ENCODE measurements at places on chromosomes 5 and 9.
A peak's percentile ranks its signal among the peaks of the same experiment; 100 is the strongest.

- DNase-seq: no peak
These were observed 55.9 kb upstream of the NCS1 start for GRCh38 chr9:130116346-130116745.

DNA sequence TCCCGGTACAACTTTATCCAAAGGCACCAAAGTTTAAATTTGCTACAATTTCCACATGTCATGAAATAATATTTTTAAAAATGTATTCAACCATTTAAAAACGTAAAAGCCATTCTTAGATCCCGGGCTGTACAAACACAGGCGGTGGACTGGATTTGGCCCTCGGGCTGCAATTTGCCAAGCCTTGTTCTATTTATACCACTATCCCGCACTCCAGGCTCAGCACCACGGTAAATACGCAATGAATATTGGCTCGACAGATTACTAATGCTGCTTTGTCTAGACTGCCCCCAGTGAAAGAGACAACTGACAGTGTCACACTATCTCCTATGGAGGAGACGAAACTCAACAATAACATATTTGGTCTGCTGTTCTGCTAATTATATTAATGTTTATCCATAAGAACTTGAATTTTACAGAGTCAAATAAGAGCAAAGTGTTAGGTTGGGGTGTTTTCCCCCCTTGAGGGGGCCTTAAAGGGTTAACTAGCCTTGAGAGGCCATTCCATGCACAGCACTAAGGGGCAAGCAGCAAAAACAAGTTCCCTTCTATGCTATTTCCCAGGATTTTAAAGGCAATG lies 98.1 kb downstream of the MARCHF11 start:
- no peak for DNase-seq

- DNase-seq: no peak
These were observed 96.8 kb downstream of the FRMD3 start for GRCh38 chr9:83441390-83441789.

- no peak for DNase-seq
These were observed 97.5 kb downstream of the SAXO1 start for GRCh38 chr9:18935541-18935940.

GRCh38 chr5:123199527-123199926 lies 110.5 kb downstream of the PRDM6 start:
- DNase-seq: no peak

GRCh38 chr5:124951661-124952060 lies 205.2 kb upstream of the ZNF608 start:
- DNase-seq: no peak

GRCh38 chr5:146731909-146732659 lies 146.5 kb downstream of the PPP2R2B start:
- no peak for DNase-seq

GRCh38 chr5:141948812-141949211 lies 9.2 kb downstream of the PCDH12 start:
- DNase-seq: no peak

GRCh38 chr5:178324481-178325310 lies 92.1 kb upstream of the PHYKPL start:
- DNase-seq: no peak

DNA sequence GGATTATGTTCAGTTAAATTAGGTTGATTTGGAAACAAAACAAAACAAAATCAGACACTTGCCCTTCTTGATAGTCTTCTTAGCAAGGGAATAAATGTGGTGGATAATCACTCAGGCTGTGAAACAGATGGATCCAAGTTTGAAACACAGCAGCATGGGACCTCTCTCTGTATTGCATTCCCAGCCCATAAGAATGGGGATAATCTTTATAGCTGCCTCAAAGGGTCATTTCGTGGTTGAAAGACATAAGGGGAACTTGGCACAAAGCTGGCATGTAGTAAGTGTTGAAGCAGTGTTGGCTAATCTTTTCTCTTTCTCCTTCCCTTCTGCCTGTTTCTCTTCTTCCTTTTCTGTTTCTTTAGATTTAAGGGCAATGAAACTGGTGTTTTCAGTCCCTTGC lies 333.9 kb upstream of the TLE4 start:
- no peak for DNase-seq

- DNase-seq: no peak
These were observed 27.4 kb upstream of the TCERG1 start for GRCh38 chr5:146419696-146420095.

DNA sequence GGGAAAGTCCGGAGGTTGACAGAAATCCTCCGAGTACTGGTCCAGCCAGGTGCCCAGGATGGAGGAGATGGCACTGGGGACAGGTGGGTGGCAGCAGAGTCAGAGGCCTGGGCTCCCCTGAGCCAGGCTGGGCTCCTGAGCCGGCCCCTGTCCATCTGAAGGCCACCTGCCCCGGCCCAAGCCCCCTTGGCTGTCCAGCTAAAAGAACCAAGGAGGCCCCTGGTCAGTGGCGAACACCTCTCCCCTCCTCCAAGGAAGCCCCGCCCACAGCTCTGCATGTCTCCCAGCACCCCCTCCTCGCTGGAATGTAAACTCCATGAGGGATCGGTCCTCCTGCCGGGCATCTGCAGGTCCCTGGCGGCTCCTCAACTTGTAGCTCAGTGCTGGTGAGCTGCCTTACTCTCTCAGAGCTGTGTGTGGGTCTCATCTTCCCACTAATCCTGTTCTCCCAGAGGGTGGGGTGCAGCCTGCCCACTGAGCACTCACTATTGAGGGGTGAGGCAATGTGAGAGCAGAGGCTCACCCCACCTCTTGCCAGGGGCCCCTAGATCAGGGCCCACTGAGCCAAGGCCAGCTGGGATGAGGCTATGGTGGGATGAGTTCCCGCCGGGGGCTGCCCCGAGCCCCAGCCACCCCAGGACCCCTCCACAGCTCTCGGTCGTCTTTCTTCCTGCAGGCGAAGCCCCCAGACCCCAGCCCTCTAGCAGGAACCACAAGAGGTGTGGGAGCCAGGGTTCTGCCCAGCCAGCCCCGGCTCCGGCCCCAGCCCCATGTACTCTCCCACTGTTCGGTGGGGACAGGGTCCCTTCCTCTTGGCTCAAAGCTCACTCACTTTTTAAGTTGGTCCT lies 12.0 kb downstream of the RALGDS start:
- no peak for DNase-seq

DNA sequence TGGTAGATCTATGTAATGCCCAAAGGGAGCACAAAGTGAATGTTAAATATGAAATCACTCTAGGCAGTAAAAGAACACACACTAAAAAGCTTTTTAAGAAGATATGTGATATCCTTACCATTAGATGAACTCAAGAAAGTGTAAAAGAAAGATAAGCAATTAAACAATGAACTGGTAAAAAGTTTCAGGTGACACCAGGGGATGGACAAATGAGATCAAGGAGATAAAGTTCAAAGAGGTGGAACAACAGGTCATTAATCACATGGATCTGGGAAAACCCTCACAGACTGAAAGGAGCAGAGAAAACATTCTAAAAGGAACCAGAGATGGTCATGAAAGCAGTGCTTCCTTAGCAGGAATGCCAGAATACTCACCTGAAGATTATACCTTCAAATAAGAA lies 40.7 kb downstream of the LHFPL2 start:
- DNase-seq: no peak

DNA sequence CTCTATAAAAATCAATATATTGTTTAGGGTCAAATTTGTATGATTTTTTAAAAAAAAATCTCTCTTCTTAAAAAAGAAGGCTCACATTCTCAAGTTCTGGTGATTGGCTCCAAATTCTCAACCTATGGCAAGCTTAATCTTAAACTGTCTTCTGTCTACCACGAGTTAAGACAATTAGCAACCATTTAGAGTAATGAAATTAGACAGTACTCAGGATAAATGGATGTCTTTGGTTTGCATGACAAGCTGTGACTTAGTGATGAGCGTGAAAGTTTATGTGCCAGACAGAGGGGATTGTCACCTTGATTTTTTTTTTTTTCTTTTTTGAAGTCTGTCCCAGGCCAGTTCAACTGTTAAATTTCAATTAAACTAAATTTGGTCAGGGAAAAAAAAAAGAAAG lies 1632.3 kb downstream of the MAT2B start:
- DNase-seq: no peak

GRCh38 chr9:4796988-4797853 lies 4.5 kb downstream of the RCL1 start:
- peak; percentile 15 for DNase-seq

GRCh38 chr5:15993919-15994318 lies 185.7 kb downstream of the MARCHF11 start:
- no peak for DNase-seq

GRCh38 chr9:107866711-107867311 lies 377.2 kb upstream of the KLF4 start:
- no peak for DNase-seq

DNA sequence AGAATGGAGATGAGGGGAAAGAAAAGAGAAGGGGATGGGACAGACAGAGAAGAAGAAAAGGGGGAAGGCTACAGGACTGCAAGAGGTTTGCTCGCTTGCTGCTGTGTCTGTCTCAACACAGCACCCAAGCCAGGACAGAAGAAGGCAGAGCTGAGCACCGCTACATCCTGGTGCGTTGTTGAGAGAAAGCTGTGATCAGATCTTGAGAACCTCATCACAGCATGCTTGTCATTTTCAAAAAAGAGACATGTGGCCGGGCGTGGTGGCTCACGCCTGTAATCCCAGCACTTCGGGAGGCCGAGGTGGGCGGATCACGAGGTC lies 110.9 kb downstream of the NXNL2 start:
- DNase-seq: no peak

DNA sequence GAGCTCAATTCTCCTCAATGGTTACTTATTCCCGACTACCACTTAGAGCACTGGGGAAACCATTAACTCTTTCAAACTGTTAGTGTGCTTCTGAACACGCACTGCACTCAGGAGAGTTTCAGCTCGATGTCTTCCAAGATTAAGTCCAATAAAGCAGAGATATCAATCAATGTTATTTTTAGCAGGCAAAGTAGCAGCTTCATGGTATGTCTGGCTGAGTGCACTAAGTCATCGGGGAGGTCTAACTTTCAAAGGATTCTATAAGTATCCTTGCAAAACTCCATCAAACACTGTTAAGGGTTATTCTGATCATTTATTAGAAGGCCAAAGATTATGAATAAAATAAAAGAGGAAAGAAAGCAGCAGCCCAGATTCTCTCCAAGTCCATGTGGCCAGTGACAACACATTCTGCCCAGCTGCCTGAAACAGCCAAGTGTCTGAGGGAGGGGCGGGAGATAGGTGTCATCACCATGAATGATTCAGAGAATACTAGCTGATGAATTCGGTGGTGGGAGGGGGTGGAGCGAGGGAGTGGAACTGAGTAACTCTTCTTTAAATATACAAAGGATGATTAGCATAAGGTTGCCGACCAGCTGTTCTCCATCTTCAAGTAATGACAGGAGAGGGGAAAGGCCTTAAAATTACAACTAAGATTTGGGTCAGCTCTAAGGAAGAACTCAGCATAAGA lies 21.3 kb downstream of the NREP start:
- DNase-seq: no peak

GRCh38 chr5:57082441-57083067 lies 91.3 kb upstream of the GPBP1 start:
- no peak for DNase-seq

GRCh38 chr9:81417941-81418340 lies 271.4 kb downstream of the TLE1 start:
- DNase-seq: no peak

DNA sequence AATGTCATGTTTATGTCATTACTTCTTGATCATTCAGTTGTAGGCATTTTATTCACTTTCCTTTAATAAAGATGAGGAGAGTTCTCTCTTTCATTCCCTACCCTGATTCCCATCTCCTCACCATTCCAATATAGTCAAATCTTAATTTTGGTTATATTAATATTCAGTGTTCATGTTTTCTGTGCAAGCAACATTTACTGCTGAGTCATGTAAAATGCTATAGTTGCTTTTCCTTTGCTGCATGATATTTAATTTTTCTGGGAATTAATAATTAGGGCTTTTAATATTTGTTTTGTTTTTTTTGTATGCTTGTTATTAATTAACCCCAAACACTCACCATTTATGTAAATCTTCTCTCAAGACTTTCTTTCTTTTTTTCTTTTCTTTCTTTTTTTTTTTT lies 18.5 kb downstream of the POU4F3 start:
- DNase-seq: no peak

GRCh38 chr5:142697356-142698255 lies 11.7 kb upstream of the FGF1 start:
- no peak for DNase-seq

DNA sequence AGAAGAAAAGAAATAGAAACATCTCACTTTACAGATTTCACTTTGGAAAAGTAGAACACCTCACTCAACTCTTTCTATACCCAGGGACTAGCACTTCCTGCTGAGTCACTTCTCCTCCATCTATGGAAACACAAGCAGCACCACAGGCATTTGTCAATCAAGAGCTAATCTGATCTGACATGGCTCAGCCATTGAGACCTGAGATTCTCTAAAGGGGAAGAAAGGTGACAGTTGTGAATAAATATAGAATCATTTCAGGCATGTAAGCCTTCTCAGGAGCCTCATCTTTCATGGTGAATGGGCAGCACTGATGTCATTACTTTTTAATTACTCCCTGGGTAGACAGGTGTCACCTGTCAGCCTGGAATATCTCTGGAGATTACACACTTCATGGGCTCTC lies 559.8 kb downstream of the HINT1 start:
- no peak for DNase-seq

- DNase-seq: no peak
These were observed 6.0 kb downstream of the SOHLH1 start for GRCh38 chr9:135693265-135693664.

GRCh38 chr9:95606489-95607350 lies 89.9 kb upstream of the PTCH1 start:
- no peak for DNase-seq

DNA sequence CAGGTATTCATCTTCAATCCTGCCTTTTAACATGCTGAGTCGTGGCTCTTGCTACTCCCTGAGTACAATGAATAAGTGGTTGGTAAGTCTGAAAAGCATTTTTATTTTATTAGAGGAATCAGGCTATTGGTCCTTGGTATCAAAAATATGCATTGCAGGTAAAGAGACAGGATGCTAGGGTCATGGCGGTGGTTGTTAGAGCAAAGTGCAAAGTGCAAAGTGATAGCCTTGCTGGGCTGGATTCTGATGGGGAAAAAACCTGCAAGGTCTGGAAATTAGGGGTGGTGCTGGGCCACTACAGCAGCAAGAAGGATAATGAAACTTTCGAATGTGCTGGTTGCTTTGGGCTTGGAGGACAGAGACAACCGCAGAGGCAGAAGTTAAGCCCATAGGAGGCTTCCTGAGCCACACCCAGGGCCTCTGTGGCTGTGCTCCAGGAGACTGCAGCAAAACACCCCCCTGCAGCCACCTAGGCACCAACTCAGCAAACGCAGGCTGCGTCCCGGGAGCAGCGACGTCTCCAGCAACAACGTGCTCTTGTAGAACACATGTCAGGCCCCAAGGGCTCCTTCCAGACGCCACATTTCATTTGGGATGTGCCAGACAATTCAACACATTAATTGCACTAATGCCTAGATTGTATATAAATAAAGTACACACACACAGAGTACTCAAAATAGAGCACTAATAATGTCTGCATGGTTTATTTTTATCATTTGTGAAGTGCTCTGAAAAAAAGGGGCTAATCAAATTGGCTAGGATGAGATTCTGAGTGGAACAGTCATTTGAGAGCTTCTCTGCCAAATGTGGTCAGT lies 149.8 kb upstream of the RAPGEF1 start:
- DNase-seq: no peak

GRCh38 chr5:143118222-143118621 lies 285.3 kb downstream of the NR3C1 start:
- no peak for DNase-seq

Data from CD4-positive, alpha-beta T cell treated with Interleukin-2 at 100 ng/mL for 4 hours (primary cell).